ENCODE measurements at places on chromosomes 11 and 22.
A peak's percentile ranks its signal among the peaks of the same experiment; 100 is the strongest.

DNA sequence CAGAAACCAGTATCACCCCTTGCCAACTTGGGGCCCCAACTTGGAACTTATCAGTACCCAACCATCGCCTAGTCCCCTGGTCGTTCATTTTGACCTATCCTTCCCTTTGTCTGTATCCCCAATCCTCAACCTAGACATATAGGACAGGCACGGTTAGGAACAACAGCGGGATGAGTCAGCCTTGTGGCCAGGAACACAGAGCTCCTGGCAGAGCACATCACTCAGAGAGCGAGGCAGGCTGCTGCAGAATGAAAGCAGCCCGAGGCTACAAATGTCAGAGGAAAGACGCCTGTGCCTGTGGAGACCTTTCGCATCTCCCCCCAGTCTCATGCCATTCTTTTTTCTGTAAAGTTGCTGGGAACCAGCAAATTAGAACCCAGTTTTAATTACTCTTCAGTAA is 14.6 kb downstream of the DKK3 start:
- peak; percentile 41 for DNase-seq

- DNase-seq, result no peak
Measured at GRCh38 chr11:17735818-17736578, 1.4 kb downstream of the KCNC1 start.

- DNase-seq, result no peak
Measured at GRCh38 chr22:47030881-47031627, 268.6 kb downstream of the TBC1D22A start.

GRCh38 chr22:22593964-22594656 is 35.0 kb upstream of the PRAME start:
- DNase-seq, result peak; percentile 12

- DNase-seq, result no peak
Measured at GRCh38 chr22:28952857-28953256, 69.5 kb downstream of the ZNRF3 start.
